HFF-Myc (cell line): ENCODE measurements at places on chromosomes 2 and 18.
A peak's percentile ranks its signal among the peaks of the same experiment; 100 is the strongest.

DNA sequence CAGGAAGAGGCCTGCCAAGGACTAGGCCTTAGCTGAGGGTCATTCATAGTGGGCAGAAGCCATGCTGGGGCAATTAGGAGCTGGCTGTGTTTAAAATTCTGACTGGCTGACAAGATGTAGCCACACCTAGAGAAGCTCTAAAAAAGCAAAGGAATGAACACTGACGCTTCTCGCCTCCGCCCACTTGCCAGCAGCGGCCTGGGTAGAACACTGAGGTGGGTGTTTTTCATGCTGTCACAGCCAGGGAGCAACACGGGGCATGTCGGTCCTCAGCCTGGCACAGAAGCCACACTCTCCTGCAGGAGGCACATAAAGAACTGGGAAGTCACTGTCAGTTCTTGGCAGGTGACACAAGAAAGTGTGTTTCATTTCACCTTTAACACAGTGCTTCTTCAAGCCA is 10.4 kb downstream of the CHST10 start:
- DNase-seq = no peak

GRCh38 chr2:187550857-187551256 is 3.4 kb downstream of the TFPI start:
- no peak for DNase-seq

- DNase-seq = no peak
Observed at GRCh38 chr18:32257084-32257785, 67.4 kb downstream of the MEP1B start.

GRCh38 chr2:30404319-30405259 is 42.5 kb upstream of the LCLAT1 start:
- DNase-seq = no peak

GRCh38 chr2:170972296-170973224 is 43.5 kb downstream of the GORASP2 start:
- DNase-seq = no peak

- no peak for DNase-seq
Observed at GRCh38 chr18:42635378-42636048, 480.0 kb downstream of the RIT2 start.

GRCh38 chr2:27606611-27607010 is 22.2 kb downstream of the CCDC121 start:
- no peak for DNase-seq

DNA sequence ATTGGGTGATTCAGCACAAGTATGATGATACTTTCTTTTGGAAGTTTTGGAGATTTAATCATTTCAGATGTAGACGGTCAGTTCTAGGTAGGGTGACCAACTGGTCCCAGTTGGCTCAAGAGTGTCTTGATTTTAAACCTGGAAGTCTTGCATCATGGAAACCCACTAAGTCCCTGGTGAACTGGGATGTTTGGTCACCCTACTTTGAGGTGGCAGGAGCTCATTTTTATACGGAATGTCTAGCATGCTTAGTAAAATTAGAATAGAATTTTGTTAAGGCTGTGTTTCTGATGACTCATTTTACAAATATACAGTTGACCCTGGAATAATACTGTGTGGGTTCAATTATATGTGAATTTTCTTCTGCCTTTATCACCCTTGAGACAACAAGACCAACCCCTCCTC is 61.5 kb upstream of the DOCK10 start:
- DNase-seq = peak; percentile 30

DNA sequence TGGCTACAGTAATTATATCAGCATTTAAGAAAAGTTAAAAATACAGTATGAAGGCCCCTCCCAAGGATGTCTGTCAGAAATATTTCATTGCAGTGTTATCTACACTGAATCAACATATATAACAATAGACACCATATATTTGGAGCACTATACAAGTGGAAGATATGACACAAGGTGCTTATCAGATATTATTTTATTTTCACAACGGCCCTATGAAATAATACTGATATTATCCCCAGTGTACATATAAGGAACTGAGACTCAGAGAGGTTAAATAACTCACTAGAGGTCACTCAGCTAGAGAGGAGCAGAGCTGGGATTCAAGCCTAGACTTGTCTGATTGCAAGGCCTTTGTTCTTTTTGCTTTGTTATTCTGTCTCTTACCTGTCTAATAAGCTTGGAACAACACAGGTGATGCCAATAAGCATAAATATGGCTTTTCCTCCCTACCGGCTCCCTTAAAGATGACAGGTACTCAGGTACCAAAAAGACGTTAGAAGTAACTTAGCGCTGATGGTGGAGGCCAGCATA is 4.7 kb upstream of the SLC40A1 start:
- no peak for DNase-seq

DNA sequence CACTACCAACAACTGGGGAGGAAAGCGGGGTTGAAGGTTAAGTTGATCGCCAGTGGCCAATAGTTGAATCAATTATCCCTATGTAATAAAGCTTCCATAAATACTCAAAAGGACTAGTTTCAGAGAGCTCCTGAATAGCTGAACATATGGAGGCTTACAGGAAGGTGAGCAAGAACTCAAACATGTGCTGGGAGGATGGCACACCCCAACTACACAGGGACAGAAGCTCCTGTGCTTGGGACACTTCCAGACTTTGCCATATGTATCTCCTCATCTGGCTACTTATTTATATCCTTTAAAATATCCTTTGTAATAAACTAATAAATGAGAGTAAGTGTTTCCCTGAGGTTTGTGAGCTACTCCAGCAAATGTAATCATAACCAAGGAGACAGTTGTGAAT is 115.7 kb downstream of the HNMT start:
- DNase-seq = no peak

GRCh38 chr18:48608581-48608980 is 69.8 kb downstream of the CTIF start:
- no peak for DNase-seq
